Activated CD8-positive, alpha-beta memory T cell treated with anti-CD3 and anti-CD28 coated beads, Interleukin-2, amount 50 U/mL, for 48 hours (primary cell): ENCODE measurements at places on chromosomes 3 and 15.

DNA sequence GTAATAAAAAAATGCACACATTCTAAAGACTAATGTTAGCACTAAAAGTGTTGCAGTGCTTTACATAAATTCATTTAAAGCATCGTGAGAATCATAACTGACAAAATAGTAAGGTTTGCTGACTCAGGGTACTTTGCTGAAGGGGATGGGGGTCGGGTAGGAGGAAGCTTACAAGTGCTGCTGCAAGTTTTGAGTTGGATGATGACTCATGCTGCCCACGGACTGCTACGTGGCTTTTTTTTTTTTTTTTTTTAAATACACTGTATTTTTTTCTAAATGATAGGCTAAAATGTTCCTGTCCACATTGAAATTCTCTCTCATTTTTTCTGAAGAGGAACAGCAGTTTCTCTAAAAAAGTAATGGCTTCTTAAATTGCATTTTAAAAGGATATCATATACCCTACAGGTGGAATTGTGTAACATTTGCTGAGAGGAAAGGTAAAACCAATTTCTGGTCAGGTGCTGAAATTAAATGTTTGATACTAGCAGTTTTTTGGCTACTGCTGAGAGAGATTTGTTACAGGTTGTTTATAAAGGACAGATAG is 2.2 kb downstream of the MAPK6 start:
- peak; percentile 63 for DNase-seq

- DNase-seq = no peak
Measured at GRCh38 chr15:50167110-50167509, 14.9 kb upstream of the SLC27A2 start.

GRCh38 chr3:38458796-38459498 is 5.3 kb downstream of the ACVR2B start:
- DNase-seq = no peak

GRCh38 chr15:80709542-80709941 is 14.4 kb downstream of the ABHD17C start:
- DNase-seq = no peak

GRCh38 chr3:159643406-159643805 is 345.2 kb upstream of the IL12A start:
- DNase-seq = no peak

GRCh38 chr15:45993508-45993907 is 358.7 kb downstream of the SQOR start:
- DNase-seq = no peak

GRCh38 chr3:46585799-46586693 is 19.9 kb upstream of the LRRC2 start:
- DNase-seq = no peak

DNA sequence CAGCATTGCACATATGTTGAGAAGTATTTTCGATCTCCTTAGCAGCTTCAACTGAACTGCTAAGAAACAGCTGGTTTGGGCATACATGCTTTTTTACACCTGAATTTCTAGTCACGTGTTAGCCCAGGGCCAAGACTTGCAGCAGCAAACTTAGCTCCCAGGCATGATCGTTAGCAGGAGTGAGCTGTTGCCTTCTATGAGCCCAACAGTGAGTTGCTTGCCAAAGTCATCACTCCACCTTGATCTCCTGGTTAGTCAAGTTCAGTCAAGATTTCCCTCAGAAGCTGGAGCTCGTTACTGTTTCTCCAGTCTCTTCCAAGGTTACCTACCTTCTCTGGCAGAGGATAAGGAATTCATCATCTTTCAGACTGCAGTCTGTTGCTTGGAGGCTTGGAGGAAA is 100.4 kb upstream of the SEMA6D start:
- DNase-seq = no peak

DNA sequence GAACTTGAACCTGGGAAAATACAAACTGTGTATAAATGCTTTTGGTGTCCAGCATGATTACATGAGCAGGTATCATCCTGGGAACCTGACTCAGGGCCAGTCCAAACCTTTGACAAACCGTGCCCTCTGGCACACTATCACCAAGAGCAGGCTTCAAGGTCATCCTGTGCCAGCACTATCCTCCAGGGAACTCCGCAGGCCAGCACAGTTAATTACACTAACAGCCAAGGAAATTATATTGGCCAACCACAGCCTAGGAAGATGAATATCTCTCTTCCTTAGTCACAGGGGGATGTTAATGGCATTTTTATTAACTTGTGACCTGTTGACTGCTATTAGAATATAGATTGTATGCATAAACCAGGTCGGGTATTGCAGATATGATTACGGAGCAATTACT is 262.0 kb downstream of the TUSC7 start:
- no peak for DNase-seq

DNA sequence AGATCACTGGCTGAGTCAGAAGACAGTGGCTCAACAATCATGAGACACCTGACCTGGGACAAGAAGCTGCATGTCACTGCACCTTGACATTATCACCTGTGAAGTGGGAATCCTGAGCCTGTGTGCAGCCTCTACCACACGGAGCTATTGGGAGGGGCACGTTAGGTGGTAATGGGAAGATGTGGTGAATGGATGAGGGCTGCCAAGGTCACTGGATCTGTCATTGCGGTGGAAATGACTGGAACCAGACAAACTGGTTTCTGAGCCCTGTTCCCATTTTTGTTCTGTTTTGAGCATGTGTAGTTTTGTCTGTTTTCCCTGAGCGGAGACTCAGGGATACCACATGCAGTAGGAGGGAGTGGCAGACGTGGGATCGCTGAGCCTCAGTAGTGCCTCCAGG is 235.5 kb downstream of the OPA1 start:
- DNase-seq = no peak

DNA sequence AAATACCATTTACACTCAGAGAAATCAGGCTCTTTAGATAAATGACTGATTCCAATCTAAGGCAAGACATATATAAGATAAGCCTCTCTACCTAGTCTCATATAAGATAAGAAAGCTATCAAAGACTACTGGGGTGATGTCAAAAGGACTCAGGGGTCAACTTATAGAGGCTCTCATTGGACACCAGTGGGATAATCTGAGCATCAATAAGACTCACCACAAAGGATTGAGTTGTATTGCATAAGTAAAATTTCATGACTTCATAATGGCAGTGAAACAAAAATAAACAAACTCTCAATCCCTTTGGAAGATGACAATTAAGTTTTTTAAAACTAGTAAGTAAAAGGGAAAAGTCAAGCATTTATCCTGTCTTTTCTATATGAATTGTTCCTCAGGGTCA is 317.8 kb downstream of the SHQ1 start:
- no peak for DNase-seq

DNA sequence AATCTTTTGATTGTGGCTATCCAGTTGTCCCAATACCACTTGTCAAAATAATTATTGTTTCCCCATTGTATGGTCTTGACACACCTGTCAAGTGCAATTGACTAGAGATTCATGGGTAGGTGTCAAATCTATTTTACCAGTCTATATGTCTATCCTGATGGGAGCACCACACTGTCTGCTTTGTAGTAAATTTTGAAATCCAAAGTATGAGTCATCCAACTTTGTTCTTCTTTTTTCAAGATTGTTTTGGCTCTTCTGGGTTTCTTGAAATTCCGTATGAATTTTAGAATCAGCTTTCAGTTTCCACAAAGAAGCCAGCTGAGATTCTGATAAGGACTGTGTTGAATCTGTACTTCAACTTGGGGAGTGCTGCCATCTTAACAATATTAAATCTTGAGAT is 71.9 kb downstream of the CSNK1G1 start:
- DNase-seq = no peak

DNA sequence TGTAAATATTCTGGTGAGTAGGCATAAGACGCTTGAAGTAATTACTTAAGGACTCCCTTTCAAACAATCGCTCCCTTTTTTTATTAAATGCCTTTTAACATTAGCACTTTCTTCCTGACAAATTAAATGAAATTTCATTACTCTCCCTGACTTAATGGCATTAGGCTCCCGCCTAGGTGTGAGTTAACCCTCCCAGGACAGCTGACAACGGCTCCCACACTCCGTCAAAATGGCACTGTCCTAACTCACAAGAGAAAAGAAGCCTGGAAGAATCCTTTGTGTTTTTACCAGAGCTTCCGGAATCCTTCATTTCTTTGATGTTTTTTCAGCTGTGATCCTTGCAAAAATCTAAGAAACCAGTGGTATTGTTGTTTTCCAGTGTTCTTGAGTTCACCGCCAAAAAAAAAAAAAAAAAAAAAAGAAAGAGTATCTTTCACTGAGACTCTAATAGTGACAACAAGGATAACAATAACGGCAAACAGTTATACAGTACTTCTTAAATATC is 861.0 kb upstream of the NR2F2 start:
- DNase-seq = no peak

GRCh38 chr15:99371180-99372103 is 120.2 kb downstream of the LRRC28 start:
- no peak for DNase-seq

GRCh38 chr15:68909601-68910100 is 20.7 kb upstream of the SPESP1 start:
- no peak for DNase-seq

GRCh38 chr3:138972941-138973340 is 25.9 kb downstream of the FOXL2NB start:
- DNase-seq = no peak

DNA sequence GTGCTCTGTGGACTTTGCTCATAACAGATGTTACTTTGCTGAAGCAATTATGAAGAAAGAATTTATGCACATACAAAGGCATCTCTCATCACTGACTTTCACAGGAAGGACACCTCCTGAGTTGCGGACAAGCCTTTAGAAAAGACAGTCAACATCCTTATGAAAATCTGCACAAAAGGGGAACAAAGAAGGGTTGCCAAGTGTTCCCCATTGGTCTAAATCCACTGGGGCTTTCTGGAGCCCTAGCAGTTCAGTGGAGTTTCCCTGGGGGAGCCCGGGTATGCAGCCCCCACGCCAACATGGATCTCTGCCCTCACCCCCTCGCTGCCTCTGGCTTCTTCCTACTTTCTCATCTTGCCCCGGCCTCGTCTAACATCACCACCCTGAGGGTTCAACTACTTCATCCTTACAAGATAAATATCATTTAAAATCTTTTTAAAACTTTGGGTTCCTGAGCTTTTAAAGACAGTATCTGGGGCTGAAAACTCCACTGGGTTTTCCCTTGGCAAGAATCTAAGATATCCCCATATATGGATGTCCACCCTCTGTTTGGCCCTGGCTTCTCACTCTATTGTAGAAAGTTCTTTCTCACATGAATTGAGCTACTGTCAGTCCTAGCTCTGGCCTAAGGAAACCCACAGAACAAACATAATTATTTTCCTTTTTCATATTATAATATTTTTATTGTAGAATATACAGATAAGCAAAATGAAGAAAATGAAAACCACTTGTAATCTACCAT is 207.9 kb upstream of the RGMA start:
- DNase-seq = no peak

DNA sequence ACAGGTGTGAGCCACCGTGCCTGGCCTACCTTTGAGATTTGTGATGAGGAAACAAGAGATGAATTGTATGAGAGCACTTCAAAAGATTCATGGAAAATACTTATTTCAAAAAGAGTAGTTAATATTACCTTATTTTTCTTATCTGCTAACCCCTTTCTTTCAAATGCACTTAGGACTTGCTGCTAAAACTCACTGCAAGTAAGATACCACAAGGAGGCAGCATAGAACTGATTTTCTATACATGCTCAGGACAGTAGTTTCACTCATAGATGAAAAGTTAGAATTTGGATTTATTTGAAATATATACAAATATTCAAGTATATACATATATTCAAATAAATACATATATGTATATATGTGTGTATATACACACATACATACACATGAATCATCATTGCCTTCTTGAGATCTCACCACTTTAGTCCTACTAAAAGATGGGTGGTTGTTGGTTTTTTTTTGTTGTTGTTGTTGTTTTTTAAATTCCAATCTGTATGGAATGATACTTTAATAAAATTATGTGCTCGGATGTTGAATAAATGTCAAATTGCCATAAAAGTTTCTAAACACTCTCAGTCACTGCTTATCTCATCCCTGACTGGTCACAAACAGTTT is 2.4 kb downstream of the CCNDBP1 start:
- no peak for DNase-seq

GRCh38 chr3:197746209-197746608 is 3.5 kb upstream of the FYTTD1 start:
- no peak for DNase-seq

DNA sequence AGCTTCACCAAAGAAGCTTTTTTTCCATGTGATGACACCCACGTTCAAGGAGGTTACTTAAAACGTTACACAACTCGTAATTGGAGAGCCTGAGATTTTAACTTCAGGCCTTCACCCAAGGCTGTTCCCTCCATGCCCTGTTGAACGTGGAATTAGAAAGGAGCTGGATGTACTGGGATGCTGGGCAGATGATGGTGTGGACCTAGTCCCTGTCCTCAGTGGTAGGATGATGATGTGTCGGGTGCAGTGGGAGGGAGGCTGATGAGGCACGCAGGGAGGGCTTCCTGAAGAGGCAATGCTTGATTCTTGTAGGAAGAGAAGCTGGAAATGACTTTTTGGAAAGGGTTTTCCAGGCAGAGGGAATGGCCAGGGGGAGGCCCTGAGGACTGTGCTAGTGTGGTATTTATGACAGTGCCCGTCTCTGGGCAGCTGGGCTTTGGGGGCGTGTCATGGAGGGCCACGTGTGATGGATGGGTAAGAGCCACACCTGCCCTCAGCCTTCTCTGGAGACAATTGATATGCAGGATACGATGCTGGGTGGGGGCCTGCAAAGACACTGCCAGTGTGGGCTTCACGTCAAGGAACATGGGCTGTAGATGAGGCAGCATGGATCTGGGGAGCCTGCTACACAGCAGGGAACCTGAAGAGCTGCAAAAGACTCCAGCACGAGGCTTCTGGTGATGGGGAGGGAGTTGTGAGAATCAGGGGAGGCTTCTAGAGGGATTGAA is 15.3 kb downstream of the SYNM start:
- DNase-seq = no peak

DNA sequence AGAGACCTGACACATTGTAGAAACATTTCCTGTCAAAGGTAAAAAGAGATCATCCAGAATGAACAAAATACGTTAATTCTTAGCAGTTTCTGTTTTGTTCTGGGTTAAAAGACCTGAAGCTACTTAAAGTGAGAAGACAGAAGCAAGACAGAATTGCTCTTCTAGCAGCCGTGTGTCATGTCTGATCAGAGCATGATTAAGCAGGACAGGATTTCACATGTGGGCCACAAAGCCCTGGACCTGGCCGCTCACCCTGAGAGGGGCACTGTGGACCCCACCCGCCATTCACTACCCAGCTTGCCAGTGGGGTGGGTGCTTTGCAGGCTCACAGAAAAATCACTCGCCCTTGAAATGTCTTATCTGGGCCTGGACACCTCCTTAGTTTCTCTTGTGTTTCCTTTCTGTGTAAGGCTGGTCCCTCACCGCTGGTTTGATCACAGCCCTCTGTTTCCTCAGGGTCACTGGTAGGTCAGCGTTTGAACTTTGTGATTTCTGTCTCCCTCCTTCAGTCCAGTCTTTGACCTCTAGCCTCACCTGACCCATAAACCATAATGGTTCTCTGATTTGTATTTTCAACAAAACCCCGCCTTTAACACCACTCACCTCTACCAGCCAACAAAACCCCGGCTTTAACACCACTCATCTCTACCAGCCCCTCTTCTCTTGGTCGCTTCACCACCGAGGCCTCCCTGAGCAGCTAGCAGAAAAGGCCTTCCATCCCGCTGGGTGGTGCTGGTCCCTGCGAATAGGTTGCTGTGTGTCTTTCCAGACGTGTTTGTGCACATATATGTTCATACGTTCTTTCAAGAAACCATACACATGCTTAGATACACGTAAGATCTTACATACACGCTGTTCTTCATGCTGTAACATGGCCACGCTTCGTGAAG is 185.0 kb downstream of the OR4M2 start:
- peak; percentile 63 for DNase-seq
